Globus pallidus (tissue), 1 donor: ENCODE measurements at places on chromosomes 6 and 20.
A peak's percentile ranks its signal among the peaks of the same experiment; 100 is the strongest.

- DNase-seq = no peak
Measured at GRCh38 chr6:21679761-21680265, 86.3 kb downstream of the SOX4 start.

DNA sequence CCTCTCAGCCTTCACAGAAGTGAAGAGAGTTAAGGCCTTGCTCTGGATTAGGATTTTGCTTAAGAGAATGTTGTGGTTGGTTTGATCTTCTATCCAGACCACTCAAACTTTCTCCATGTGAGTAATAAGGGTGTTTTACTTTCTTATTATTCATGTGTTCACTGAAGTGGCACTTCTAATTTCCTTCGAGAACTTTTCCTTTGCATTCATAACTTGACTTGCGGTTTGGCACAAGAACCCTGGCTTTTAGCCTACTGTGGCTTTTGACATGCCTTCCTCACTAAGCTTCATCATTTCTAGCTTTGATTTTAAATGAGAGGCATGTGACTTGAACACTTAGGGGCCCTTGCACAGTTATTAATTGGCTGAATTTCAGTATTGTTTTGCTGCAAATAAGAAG is 166.1 kb upstream of the OPRM1 start:
- no peak for DNase-seq

DNA sequence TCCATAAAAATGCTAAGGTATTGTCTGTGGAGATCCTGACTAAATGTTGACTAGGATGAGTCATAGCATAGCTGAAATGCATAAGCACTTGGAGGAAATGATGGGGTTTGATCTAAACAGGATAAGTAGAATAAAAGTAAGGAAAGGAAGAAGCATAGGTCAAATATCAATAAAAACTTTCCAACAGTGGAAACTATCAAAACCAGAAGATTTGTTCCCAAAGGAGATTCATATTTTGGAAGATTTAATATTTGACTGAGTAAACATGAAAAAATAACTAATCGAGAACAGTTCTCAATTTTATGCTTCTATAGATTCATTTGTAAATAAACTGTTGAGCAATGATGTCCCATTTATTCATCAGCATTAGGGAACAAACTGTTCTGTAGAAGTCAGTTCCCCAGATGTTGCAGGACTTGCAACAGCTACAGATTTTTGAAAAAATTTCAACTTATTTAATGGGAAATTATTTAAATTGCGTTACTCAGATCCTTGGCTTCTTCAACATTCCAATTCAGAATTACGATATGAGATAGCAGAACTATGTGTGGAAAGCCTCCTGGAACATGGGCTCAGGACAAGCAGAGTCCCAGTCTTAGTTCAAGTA is 133.7 kb upstream of the TBX18 start:
- DNase-seq = no peak

- DNase-seq = no peak
Measured at GRCh38 chr6:143394389-143394788, 56.1 kb downstream of the ADAT2 start.

DNA sequence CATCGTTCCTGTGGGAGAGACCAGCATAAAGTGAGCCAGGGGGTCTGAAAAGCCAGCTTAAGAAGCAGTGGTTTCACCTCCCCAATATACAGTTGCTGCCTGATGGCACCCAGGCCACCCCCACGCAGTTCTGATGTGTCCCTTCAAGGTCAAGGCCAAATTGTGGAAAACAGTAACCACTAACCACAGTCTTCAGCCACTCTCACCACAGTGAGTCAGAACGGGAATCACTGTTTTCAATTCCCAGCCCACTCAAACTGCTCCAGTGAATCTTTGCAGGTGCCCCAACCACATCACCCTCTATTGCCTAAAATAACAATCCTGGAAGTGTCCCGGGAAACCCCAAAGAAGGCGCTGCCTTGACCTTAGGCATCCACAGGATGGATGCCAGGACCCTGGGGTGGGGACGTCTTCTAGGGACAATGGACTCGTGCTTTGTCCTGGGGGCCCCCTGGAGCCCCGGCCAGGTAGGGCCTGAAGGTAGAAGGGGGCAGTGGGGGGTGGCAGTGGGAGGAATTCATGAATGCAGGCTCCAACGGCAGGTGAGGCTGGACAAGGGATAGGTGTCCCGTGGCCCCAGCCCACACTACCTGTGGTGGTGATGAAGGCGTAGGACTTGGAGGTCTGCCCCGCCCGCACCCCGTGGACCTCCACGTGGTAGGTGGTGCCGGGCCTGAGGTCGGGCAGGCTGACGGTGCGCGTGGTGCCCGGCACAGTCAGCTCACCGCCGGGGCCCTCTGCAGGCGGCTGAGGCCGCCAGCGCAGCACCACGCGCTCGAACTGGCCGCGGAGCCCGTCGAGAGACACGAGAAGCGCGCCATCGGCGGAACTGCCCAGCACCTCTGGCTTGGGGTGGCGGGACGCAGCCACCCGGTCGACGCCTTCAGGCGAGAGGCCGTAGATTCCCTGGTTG is 22.2 kb downstream of the TNXB start:
- DNase-seq = no peak

- peak; percentile 74 for DNase-seq
Measured at GRCh38 chr6:166293731-166294584, 14.2 kb downstream of the PRR18 start.

GRCh38 chr20:39390186-39390585 is 428.0 kb downstream of the DHX35 start:
- DNase-seq = no peak

DNA sequence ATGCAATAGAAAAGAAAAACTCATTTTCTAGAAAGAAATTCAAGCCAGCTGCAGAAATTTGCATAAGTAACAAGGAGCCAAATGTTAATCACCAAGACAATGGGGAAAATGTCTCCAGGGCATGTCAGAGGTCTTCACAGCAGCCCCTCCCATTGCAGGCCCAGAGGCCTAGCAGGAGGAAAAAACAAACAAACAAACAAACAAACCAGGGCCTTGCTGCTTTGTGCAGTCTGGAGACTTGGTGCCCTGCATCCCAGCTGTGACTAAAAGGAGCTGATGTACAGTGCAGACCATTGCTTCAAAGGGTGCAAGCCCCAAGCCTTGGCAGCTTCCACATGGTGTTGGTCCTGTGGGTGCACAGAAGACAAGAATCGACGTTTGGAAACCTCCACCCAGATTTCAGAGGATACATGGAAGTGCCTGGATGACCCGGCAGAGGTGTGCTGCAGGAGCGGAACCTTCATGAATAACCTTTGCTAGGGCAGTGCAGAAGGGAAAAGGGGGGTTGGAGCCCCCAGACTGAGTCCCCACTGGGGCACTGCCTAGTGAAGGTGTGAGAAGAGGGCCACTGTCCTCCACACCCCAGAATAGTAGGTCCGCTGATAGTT is 110.9 kb upstream of the AKAP12 start:
- DNase-seq = no peak

DNA sequence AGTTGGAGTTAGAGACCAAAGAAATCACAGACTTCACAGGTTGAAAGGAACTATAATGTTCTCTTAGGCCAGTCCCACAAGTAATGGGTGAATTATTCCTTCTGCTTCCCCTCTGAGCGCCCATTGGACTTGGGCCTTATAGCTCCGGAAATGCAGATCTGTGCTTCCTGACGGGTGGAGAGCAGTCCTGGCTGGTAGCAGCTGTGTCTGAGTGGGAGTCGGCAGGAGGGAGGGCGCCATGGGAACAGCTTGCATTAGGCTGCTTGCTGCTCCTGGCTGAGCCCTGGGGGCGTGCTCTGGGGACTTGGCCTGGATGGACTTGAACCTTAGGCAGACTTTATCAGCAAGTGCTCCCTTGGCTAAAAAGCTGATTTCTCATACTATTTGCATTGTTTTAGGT is 18.4 kb upstream of the NUP153 start:
- no peak for DNase-seq

DNA sequence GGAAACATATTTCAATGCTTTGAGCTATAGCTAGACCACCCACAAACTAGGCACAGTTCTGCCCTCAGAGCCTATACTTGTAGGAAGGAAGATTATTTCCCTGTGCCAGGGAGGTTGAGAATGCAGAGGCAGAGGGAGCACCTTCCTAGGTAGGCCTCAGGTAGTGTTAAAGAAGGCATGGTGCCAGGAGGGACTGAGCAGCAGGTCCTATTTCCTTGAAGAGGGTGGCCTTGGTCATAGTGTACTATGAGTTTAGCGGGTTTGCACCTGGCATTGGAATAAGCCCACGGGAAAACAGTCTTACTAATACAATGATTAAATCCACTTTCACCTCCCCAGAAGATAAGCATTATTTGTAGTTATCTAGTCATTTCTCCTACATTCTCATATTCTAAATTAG is 375.4 kb downstream of the CDKAL1 start:
- no peak for DNase-seq

GRCh38 chr20:41456351-41456750 is 89.7 kb upstream of the EMILIN3 start:
- DNase-seq = no peak

- no peak for DNase-seq
Measured at GRCh38 chr20:11098888-11099287, 425.1 kb upstream of the JAG1 start.

DNA sequence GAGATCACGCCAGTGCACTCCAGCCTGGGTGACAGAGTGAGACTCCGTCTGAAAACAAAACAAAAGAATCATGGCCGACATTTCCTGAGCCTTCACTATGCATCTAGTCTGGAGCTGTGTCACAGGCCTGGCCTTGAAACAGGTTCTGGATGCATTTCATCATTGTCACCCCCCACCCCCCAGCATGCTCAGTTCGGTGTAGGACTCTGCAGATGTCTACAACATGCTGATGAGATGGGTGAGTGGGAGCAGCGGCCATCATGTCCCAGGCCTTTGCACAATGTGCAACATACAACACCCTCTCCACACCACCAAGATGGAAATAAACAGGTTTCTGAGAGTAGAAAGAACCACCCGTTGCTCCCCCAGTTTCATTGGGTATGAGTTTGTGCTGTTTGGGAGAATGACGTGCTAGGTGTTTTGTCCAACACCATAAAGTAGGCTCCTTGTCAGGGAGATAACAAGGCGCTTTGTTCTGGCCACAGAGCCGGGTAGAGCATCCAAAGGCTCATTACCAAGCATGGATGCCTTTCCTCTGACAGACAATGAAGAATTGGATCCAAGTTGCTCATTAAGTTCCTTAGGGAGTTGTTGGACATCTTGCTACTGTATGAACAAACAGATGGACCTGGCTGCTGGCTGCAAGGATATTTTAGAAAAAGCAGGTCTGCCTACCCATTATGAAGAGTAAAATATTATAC is 22.1 kb downstream of the SNHG17 start:
- DNase-seq = peak; percentile 75

GRCh38 chr20:25033924-25034300 is 24.0 kb downstream of the ACSS1 start:
- no peak for DNase-seq

DNA sequence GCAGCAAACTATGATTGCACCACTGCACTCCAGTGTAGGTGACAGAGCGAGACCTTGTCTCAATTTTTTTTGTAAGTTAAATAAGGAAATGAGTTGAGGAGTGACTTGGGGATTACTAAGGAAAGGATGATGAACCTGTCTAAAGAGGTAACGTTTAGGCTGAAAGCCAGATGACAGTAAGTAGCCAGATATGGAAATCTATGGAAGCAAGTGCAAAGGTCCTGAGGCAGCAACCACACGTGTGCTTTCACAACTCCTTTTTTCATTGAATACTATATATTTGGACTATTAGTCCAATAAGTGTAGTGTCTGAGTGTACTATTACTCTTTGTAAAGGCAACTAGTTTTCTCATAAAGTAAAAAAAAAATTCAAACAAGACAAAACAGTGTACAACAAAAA is 147.4 kb downstream of the CD24 start:
- DNase-seq = no peak

DNA sequence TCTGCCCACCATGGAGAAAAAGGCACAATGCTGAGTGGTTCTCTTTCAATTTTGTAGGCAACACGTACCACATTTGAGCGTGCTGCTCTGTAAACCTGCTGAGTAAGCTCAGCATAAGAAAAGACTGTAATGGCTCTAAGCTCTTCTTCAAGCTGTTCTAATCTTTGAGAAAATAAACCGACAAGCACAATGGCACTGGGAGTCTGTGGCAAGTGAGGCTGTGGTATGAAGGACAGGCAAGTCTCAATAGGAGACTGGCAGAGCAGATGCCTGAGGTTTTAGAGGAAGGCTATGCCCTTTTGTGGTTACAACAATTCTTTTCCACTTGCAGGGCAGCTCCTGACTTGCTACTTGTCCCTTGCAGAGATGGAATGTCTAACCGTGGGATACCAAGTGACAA is 136.7 kb upstream of the EXOC2 start:
- DNase-seq = no peak

DNA sequence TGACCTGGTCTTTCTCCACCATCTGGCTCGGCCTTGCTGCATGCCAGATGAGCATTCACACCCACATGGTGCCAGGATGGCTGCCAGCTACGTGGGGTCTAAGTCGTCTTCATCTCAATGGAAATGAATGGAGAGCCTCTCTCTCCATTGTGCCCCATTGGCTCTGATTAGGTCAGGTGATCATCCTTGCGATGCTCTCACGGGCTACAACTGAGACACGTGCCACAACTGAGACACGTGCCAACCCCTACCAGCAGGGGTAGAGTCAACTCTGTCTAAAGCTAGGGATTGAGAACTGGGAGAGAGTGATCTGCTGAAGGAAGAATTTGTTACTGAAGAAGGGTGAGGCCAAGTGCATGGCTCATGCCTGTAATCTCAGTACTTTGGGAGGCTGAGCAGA is 67.3 kb upstream of the RALY start:
- no peak for DNase-seq

DNA sequence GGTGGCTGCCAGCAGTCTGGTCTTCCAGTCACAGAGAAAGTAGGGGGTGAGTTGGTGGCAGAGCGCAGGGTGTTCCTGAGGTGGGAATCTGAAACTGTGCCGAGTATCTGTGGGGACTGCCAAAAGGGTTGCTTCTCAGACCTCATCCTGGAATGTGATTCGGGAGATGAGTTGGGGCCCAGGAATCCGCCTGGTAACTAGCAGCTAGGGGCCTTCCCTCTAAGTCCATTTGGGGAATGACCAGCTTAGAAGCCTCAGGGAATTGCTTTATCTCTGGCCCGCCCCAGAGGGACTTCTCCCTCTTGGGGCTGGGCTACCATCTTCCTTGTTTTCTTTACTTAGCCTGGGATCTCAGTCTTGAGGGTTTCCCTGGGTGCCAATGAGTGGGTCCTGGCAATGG is 49.6 kb downstream of the MOCS1 start:
- DNase-seq = no peak

GRCh38 chr6:19759117-19759880 is 77.9 kb upstream of the ID4 start:
- no peak for DNase-seq

GRCh38 chr6:141165002-141165665 is 967.6 kb upstream of the GJE1 start:
- DNase-seq = no peak

- no peak for DNase-seq
Measured at GRCh38 chr6:72784581-72784980, 162.7 kb downstream of the KCNQ5 start.

DNA sequence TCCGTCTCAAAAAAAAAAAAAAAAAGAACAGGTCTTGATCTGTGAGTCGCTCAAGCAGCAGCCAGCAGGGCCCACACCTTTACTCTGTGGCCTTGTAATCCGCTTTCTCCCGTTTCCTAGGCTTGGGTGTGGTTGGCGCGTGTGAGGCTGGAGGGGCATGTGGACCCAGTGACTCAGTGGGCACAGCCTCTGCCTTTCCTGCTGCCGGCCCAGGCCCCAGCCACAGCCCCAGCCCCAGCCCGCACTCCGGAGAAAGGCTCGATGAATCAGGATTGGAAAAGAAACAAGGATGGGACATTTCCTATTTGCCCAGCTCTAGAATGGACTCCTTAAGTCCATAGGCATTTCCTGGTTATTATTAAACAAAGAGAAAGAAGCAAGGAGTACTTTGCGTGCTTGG is 4.3 kb downstream of the BHLHE23 start:
- DNase-seq = no peak
